NCI-H1930 (cell line): ENCODE measurements at places on chromosomes 5 and 9.

DNA sequence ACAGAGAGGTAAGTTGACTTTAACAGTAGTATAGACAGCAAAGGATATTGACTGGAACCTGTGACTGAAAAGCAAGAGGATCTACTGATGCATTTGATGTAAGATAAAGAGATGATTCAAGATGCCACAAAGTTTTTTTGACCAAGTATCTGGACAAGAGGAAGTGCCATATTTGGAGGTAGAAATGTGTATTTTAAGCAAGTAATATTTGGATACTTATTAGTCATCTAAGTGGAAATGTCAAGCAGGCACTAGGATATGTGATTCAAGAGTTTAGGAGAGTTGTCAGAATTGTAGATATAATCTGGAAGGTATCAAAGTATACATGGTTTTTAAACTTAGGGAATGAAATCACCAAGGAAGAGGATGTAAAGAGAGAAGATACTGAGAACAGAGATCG lies 686.1 kb upstream of the CHD1 start:
- DNase-seq, result no peak

GRCh38 chr9:7622481-7622880 lies 177.1 kb downstream of the DMAC1 start:
- no peak for DNase-seq

GRCh38 chr9:15205632-15206420 lies 101.2 kb downstream of the TTC39B start:
- DNase-seq, result no peak

GRCh38 chr5:101897914-101898313 lies 398.2 kb downstream of the SLCO4C1 start:
- no peak for DNase-seq

GRCh38 chr9:9054354-9054992 lies 1254.9 kb upstream of the DMAC1 start:
- no peak for DNase-seq

GRCh38 chr5:58961631-58962280 lies 378.9 kb downstream of the RAB3C start:
- no peak for DNase-seq

- no peak for DNase-seq
Observed at GRCh38 chr5:32325062-32325461, 12.3 kb upstream of the MTMR12 start.

GRCh38 chr9:68947842-68948569 lies 65.9 kb downstream of the PRKACG start:
- DNase-seq, result no peak

DNA sequence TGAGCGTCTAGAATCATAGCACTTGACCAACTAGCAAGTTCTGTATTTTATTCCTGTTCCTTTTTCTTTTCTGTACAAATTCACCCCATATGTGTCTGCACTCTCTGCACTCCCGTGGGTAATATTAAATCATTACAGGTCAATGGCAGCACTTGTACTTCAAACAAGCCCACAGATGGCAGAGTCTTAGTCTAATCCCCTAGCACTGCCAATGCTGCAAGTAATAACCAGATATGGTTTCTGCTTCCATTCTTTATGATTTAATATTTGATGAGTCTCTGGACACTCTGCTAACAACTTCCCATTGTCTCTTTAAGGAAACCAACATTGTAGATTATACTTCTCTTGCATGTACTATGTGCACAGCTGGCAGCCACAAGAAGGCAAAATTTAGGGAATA lies 343.8 kb upstream of the CHD1 start:
- DNase-seq, result no peak

GRCh38 chr9:13427587-13427986 lies 148.1 kb upstream of the MPDZ start:
- peak; percentile 32 for DNase-seq

GRCh38 chr5:19498852-19499251 lies 489.1 kb downstream of the CDH18 start:
- DNase-seq, result no peak

DNA sequence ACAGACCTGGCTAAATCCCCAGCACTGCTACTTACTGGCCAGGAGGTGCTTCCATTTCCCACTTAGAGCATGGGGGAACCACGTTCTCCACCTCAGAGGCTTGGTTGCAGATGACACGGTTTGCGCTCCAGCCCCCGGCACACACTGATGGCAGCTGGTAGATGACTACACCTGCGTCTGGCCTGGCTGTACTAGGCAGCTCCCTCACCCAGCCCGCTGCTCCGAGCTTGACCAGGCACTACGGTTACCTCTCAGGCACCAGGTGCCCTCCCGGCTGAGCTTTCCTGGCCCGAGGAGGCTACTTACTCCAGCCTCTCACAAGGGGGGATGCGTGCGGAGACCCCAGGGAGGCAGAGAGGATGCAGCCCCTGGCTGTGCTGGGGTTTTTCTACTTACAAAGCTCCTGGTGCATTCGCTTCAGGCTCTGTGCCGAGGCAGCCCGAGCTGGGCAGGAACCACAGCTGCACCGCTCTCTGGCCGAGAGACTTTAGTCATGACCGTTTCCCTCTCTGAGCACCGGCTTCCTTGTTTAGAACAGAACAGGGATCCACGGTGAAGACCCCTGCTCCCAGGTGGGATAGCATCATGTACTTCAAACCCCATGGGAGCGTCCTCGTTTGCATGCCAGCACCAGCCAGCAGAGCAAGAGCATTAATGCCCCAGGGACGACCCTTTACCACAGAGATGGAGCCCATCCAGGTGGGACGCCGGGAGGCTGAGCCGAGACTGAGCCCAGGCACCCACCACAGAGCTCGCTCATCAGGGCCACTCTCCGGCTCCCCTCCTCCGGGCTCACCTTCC lies 7.6 kb upstream of the GBGT1 start:
- DNase-seq, result no peak

DNA sequence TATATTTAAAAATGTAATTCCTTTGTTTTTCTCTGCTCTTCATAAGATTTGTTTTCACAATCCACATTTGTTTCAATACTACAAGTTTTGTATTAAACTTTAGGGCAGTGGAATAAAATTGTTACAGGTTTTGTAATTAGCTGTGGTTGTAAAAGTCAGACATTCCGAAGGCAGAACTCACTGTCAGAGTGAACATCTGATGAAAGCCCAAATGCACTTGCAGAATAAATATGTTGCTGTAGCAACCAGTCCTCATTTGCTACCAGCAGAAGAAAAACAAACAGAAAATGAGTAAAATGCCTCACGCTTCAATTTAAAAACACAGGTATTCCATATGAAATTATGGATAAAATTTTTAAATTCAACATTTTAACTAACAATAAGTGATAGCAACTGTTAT lies 740.1 kb upstream of the FAM174A start:
- no peak for DNase-seq

DNA sequence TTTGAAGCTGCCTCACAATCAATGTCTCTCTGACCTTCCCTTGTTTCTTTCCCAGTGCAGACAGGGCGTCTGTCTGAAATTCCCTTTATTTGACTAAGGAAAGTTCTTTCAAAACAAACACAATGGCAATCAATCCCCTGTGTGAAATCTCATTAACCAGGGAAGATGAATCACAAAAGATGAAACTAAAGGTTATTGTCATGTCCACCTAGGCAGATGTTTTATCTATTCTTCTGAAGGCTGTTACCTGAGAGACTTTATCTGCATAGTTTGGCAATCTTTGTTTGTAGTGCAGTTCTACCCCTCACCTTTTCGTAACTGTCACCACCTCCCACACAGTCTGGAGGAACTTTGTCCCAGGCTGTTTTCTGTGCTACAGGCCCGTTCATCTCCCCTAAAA lies 217.5 kb upstream of the RIOK2 start:
- DNase-seq, result no peak

GRCh38 chr5:76292620-76293322 lies 110.3 kb upstream of the IQGAP2 start:
- no peak for DNase-seq

- DNase-seq, result no peak
Observed at GRCh38 chr5:19235101-19235584, 752.9 kb downstream of the CDH18 start.

DNA sequence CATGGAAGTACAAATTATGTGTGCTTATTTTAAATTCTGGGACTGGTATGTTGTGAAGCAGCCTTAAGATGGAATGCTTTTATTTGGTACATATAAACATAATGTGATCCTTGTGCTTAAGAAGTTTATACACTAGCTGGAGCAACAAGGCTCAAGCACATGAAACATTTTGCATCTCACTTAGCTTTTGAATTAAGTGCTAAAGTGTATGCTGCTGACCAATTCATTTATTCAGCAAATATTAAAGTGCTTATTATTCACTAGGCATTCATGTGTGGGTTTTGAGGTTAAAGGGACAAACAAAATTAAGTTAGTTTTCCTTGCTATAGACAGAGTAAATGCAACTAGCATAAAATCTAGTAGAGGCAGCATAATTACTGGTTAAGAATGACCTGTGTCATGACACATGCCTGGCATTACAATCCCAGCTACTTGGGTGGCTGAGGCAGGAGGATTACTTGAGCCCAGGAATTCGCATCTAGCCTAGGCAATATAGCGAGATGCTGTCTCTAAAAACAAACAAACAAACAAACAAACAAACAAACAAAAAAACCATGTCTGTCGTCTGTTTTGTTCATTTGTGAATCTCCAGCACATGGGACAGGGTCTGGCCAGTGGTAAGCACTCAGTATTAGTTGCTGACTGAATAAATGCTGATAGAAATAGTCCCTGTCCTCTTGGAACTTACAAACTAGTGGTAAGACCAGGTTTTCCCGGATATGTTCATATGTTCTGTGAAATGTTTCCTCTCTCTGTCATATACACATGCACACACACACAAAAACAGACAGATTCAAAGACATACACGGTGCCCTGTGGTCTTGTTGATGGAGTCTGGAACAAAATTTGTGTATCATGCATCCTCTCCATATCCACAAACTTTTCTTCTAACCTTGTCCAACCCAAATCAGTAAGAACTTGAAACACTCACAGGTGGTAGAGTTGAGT lies 41.9 kb upstream of the TNFAIP8 start:
- no peak for DNase-seq

DNA sequence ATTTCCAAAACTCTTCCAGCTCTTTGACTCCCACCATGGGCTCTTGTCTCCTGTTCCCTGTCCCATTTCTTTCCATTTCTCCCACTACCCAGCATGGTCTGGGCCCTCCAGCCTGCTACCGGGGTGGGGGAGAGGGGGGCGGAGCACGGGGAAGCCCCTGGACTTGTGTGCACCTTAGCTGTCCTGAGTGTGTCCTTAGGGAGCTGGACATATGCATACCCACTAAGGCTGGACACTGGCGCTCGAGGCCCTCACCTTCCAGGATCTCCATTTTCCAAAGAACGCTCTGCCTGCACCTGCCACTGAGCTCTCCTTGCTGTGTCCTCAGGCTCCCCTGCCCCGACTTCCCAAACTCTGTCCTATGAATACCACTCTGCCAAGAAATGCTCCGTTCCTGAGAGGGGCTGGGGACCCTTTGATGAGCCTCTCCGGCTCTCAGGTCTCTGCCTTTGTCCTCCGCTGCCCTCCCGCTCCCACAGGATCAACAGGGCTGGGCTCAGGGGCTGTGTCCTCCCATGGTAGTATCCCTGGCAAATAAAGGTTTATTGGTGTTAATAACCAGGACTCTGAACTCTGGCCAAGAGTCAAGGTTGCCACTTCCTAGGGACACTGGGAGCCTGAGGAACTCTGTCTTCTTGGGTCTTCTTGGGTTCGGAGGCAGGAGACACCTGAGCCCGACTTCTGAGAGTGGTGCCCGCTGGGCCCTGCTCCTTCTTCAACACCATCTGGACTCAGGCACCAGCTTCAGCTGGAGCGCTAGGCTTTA lies 831 bp upstream of the SHROOM1 start:
- no peak for DNase-seq

DNA sequence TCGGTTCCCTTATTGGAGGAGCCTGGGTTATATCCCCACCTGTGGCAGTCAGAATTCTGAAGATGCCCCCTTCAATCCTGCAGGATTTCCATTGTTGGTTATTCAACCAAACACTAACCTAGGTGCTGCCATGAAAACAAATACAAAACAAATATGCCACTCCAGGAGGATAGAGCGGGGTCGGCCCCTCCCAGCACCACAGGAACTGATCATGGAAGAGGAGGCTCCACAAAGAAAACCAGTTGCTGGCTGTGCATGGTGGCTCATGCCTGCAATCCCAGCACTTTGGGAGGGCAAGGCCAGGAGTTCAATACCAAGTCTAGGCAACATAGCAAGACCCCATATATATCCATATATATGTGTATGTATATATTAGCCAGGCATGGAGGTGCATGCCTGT lies 13.2 kb upstream of the ADGRD2 start:
- no peak for DNase-seq

DNA sequence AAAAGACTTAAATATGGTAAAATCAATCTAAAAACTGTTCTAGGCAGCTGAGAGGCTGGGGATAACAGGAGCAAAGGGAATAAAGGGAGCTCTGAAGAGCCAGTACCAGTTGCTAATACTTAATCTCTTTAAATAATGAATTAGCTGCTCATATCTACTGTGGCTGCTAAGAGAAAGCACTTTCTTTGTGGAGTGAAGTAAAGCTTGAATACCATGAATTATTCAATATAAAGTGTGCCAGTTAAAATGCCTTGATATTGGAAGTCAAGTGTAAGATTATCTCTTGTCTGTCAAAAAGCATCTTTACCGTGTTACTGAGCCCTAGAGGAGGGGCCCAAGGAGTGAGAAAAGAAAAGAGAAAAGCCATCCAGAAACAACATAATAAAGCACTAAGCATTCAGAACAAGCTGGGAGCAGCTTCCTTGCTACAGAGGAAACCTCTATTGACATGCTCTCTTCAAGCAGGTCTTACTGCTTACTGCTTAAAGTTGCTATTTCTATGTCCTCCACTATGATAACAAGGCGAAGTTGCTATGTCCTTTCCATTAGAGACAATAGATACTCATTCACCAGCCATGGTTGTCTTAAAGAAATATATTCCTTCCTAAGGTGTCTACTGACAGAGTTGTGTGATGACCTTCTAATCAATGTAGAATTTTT lies 297.4 kb downstream of the CETN3 start:
- DNase-seq, result no peak

- no peak for DNase-seq
Observed at GRCh38 chr9:22237497-22238363, 208.9 kb upstream of the DMRTA1 start.

- DNase-seq, result no peak
Observed at GRCh38 chr9:129995409-129996160, 47.4 kb downstream of the FNBP1 start.

GRCh38 chr5:150320044-150320613 lies 17.4 kb upstream of the ARSI start:
- DNase-seq, result no peak

DNA sequence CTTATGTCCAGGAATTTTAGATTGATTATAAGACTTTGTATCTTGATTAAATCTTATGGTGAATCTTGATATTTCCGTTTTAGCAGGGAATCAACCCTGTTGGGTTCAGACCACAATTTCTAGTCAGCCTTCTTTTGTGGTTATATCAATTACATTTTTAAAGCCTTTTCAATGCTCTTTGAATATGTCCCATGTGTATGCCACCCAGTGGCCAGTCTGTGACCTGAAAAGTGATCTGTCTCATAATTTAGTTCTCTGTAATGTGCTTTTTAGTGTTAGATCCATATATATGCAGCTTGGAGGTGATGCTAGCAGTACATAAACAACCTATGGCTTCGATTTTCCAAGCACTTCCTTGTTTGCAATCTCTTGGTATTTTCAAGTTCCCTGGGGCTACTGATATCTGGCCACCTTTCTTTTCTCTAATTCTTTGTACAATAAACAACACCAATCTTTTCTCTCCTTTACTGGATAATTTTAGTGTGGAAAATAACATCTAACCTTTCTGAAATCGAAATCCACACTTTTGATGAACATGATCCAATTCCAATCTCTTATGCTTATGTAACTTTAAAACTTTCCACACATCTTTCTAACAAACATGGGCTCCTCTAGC lies 28.8 kb downstream of the PDE8B start:
- DNase-seq, result no peak

GRCh38 chr9:29616844-29617243 lies 2043.6 kb upstream of the C9orf72 start:
- no peak for DNase-seq
